ENCODE measurements at places on chromosomes 12 and 14.

- peaks cover 5% of the 10 kb centered on the region for H3K36me3 ChIP-seq
- H3K27me3 ChIP-seq: peaks cover 17% of the 10 kb centered on the region
- H3K4me3 ChIP-seq: no peak overlapping the region
- no peaks in the 10 kb centered on the region for H3K4me1 ChIP-seq
Measured at GRCh38 chr12:48237162-48237561, 34.1 kb upstream of the OR10AD1 start.

- no peak for DNase-seq
- H3K27ac ChIP-seq: no peak overlapping the region
- no peaks in the 10 kb centered on the region for H3K4me1 ChIP-seq
- H3K27me3 ChIP-seq: peaks cover 14% of the 10 kb centered on the region
- no peak overlapping the region for H3K4me3 ChIP-seq
- H3K36me3 ChIP-seq: no peaks in the 10 kb centered on the region
Measured at GRCh38 chr14:28746247-28746646, 20.3 kb upstream of the FOXG1 start.

GRCh38 chr14:67395876-67396189, 16.1 kb downstream of the PLEK2 start:
- no peaks in the 10 kb centered on the region for H3K36me3 ChIP-seq
- H3K27me3 ChIP-seq: peaks cover 25% of the 10 kb centered on the region
- H3K4me1 ChIP-seq: no peaks in the 10 kb centered on the region
- DNase-seq: no peak
- H3K27ac ChIP-seq: no peak overlapping the region

DNA sequence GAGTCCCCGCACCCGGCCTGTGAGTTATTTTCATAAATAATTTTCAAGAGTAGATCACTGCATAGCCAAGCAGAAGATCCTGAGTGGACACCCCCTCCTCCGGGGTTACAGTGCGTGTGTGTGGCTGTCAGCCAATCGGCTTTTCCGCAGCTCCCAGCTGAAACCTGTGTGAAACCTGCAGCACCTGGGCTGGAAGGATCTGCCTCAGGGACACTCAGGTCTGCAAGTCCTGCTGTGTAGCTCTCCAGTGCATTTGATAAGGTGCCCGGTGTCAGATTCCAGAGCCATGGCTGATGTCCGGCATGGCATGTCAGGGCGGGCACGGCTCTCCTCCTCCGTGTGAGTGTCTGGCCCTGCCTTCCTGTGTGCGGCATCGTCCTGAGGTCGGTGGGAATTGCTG, 124.8 kb downstream of the GLT1D1 start:
- H3K36me3 ChIP-seq: no peaks in the 10 kb centered on the region
- DNase-seq: no peak
- H3K27me3 ChIP-seq: peaks cover 84% of the 10 kb centered on the region
- H3K4me3 ChIP-seq: no peak overlapping the region

DNA sequence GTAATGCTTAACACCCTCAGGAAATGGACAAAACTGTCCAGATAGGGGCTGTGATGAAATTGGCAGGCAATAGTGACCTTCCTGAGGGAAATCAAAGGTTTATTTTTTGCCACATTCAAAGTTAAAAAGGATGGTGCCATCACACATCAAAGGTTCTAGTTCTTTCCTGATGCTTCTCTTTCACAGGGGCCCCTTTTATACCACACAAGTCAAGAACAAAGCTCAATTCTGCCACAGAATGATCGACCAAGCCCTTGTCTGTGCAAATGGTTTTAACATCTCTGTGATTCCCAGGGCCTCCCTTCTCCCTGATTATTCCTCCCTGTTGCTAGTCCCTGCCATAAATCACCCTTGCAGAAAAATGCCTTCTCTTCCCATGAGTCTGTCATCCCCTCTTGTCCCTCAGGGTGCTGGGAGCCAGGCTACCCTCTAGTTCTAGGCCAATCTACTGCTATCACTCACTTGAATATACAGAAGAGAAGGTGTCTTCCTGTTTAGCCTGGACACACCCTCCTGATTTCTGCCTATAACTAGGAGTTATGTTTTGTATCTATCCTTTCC, 22.7 kb downstream of the SMCO2 start:
- no peak for DNase-seq
- H3K4me1 ChIP-seq: peaks cover 14% of the 10 kb centered on the region
- no peak overlapping the region for H3K27ac ChIP-seq
- H3K27me3 ChIP-seq: no peaks in the 10 kb centered on the region
- H3K4me3 ChIP-seq: no peak overlapping the region

- H3K4me3 ChIP-seq: no peak overlapping the region
- no peaks in the 10 kb centered on the region for H3K4me1 ChIP-seq
- H3K36me3 ChIP-seq: no peaks in the 10 kb centered on the region
- peaks cover 12% of the 10 kb centered on the region for H3K27me3 ChIP-seq
Measured at GRCh38 chr14:33764876-33765650, 185.8 kb downstream of the EGLN3 start.

DNA sequence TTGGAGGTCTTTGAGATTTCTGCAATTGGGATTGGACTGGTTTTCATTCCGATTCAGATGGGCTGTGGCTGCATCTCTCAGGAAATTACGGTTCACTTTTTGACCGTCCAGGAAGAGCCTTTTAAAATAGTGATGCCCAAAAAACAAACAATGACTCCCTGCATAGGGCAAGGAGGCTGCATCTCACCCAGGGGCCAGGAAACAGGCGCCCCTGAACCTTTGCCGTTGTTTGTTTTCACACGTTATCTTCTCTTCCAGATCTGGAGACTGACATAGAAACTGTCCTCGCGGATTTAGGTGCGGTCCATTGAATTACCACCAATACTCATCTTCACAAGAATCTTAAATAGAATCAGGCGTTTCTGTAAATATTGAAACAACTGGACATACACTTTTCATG, 66.0 kb downstream of the FLRT2 start:
- no peaks in the 10 kb centered on the region for H3K4me1 ChIP-seq
- H3K36me3 ChIP-seq: no peaks in the 10 kb centered on the region
- no peak overlapping the region for H3K4me3 ChIP-seq
- H3K27me3 ChIP-seq: no peaks in the 10 kb centered on the region

- no peak overlapping the region for H3K27ac ChIP-seq
- no peaks in the 10 kb centered on the region for H3K27me3 ChIP-seq
- no peak overlapping the region for H3K4me3 ChIP-seq
- H3K4me1 ChIP-seq: no peaks in the 10 kb centered on the region
- no peak for DNase-seq
Measured at GRCh38 chr14:29425705-29426482, 501.8 kb downstream of the PRKD1 start.

GRCh38 chr12:123934829-123935228, 37.8 kb downstream of the CCDC92 start:
- H3K4me3 ChIP-seq: no peak overlapping the region
- no peak overlapping the region for H3K27ac ChIP-seq
- no peak for DNase-seq
- H3K4me1 ChIP-seq: peaks cover 19% of the 10 kb centered on the region
- no peaks in the 10 kb centered on the region for H3K27me3 ChIP-seq
- peaks cover 5% of the 10 kb centered on the region for H3K36me3 ChIP-seq

GRCh38 chr12:126668538-126668937, 1598.4 kb upstream of the TMEM132C start:
- H3K36me3 ChIP-seq: no peaks in the 10 kb centered on the region
- no peak overlapping the region for H3K27ac ChIP-seq
- H3K4me1 ChIP-seq: no peaks in the 10 kb centered on the region
- no peak for DNase-seq
- no peak overlapping the region for H3K4me3 ChIP-seq

- no peak overlapping the region for H3K4me3 ChIP-seq
- peaks cover 9% of the 10 kb centered on the region for H3K36me3 ChIP-seq
- H3K27me3 ChIP-seq: peaks cover 42% of the 10 kb centered on the region
- H3K27ac ChIP-seq: peak overlapping the region; percentile 33
- no peak for DNase-seq
Measured at GRCh38 chr12:3419558-3419957, 71.4 kb upstream of the PRMT8 start.

- no peaks in the 10 kb centered on the region for H3K4me1 ChIP-seq
- no peak overlapping the region for H3K27ac ChIP-seq
- DNase-seq: no peak
Measured at GRCh38 chr14:98580131-98580678, 691.8 kb downstream of the BCL11B start.

- H3K27ac ChIP-seq: peak overlapping the region; percentile 71
- DNase-seq: no peak
- no peak overlapping the region for H3K4me3 ChIP-seq
- H3K4me1 ChIP-seq: peaks cover 13% of the 10 kb centered on the region
Measured at GRCh38 chr12:3809357-3810015, 56.6 kb upstream of the CRACR2A start.

- H3K4me1 ChIP-seq: peaks cover 20% of the 10 kb centered on the region
- H3K27ac ChIP-seq: peak overlapping the region; percentile 0
- no peak overlapping the region for H3K4me3 ChIP-seq
Measured at GRCh38 chr14:67267576-67268328, 26.5 kb downstream of the PALS1 start.

- no peak overlapping the region for H3K27ac ChIP-seq
- DNase-seq: no peak
- H3K4me3 ChIP-seq: no peak overlapping the region
- H3K4me1 ChIP-seq: no peaks in the 10 kb centered on the region
- H3K27me3 ChIP-seq: peaks cover 9% of the 10 kb centered on the region
Measured at GRCh38 chr12:106113446-106113823, 25.3 kb downstream of the NUAK1 start.

- peaks cover 13% of the 10 kb centered on the region for H3K27me3 ChIP-seq
- no peaks in the 10 kb centered on the region for H3K4me1 ChIP-seq
- no peak for DNase-seq
- no peak overlapping the region for H3K27ac ChIP-seq
Measured at GRCh38 chr12:29578070-29578469, 80.6 kb upstream of the OVCH1 start.

DNA sequence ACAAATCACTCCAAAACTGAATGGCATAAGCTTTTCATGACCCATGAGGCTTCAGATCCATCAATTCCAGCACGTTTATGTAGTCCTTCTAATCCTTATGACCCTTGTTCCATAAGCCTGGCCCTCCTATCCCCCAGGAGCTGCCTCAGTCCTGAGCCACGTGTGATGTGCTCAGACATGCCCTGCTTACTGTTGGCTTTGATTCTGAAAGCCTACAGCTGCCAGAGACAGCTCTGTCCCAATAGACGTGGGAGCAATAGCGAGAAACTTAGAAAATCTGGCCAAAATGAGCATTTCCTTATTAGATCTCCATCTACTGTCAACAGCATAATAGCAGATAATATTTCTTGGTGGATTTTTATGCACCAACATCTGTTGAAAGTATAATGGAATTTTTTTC, 33.2 kb downstream of the DUSP6 start:
- peaks cover 24% of the 10 kb centered on the region for H3K4me1 ChIP-seq
- no peaks in the 10 kb centered on the region for H3K27me3 ChIP-seq
- DNase-seq: no peak
- no peak overlapping the region for H3K27ac ChIP-seq
- no peaks in the 10 kb centered on the region for H3K36me3 ChIP-seq

- no peaks in the 10 kb centered on the region for H3K36me3 ChIP-seq
- H3K27ac ChIP-seq: peak overlapping the region; percentile 56
- DNase-seq: no peak
- H3K4me3 ChIP-seq: no peak overlapping the region
- peaks cover 33% of the 10 kb centered on the region for H3K4me1 ChIP-seq
Measured at GRCh38 chr12:93443576-93443975, 1.8 kb upstream of the UBE2N start.

GRCh38 chr12:104583301-104583700, 126.6 kb downstream of the CHST11 start:
- H3K27ac ChIP-seq: peak overlapping the region; percentile 98
- DNase-seq: peak; percentile 48
- peak overlapping the region; percentile 60 for H3K4me3 ChIP-seq
- no peaks in the 10 kb centered on the region for H3K36me3 ChIP-seq

DNA sequence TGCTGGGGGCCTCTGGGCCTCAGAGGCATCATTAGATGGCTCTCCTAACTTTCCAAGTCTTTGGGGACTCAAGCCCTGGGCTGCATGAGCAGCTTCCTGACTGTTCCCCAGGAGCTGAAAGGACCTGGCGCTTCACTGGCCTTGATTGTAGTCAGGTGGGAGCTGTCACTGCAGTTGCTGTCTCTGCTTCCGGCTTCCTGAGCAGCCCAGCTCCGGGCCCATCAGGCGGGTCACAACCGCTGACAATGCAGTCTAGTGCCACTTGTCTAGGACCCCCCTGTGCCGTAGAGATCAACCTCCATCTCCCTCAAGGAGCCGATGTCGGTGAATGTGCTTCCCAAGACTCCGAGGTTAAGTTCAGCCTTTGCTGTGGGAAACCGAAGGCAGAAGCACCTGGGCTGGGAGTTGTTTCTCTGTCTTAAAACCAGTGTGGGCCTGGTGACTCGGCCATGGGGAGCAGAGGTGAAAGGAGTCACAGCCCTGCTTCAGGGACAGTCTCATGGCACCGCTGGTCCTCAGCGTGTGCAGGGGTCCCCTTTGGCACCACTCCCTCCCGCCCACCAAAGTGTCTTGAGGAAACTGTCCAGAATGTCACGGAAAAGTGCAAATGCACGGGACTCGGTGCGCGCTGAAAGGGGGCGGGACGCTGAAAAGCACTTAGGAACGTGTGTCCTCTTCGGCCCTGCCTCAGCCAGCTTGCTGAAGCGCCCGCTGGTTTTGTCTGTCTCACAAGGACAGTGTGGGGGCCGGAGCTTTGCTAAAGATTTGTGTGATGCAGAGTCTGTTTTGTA, 44.8 kb downstream of the PRIMA1 start:
- H3K36me3 ChIP-seq: no peaks in the 10 kb centered on the region
- H3K27ac ChIP-seq: no peak overlapping the region
- peaks cover 2% of the 10 kb centered on the region for H3K27me3 ChIP-seq

DNA sequence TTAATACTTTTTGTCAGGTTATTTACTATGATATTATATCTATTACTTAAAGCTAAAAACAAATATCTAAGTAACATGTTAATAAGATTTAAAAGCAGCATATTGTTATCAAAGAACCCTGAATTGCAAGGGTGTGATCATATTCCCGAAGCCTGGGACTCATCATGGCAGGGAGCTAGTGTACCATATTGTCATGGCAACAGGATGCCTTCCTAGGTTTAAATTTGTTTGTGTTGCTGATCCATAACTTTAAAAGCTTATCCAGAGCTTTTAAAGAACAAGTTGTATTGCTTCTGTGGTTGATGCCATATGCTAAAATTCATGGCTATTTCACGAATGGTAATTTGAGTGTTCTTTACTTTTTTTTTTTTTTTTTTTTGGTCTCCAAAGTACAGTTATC, 500.5 kb downstream of the NAV3 start:
- H3K4me1 ChIP-seq: no peaks in the 10 kb centered on the region
- H3K4me3 ChIP-seq: no peak overlapping the region
- DNase-seq: no peak
- no peaks in the 10 kb centered on the region for H3K27me3 ChIP-seq
- H3K36me3 ChIP-seq: no peaks in the 10 kb centered on the region

- no peak overlapping the region for H3K4me3 ChIP-seq
- H3K27me3 ChIP-seq: no peaks in the 10 kb centered on the region
- peaks cover 42% of the 10 kb centered on the region for H3K4me1 ChIP-seq
- H3K27ac ChIP-seq: peak overlapping the region; percentile 83
Measured at GRCh38 chr14:91309756-91310280, 65.3 kb upstream of the GPR68 start.

Measured in naive B cell (primary cell).